ENCODE measurements at places on chromosomes 12 and 14. TPM values are rescaled to one million over a fixed set of nuclear protein-coding genes. Genes with fewer than 3 reads are reported as not detected.

The SMIM41 gene
- 5.7 TPM for total RNA-seq

- no peak for DNase-seq
- peak overlapping the region; percentile 66 for H3K27ac ChIP-seq
- no peaks in the 10 kb centered on the region for H3K36me3 ChIP-seq
- no peak overlapping the region for H3K4me3 ChIP-seq
Measured at GRCh38 chr12:123071857-123072256, 79.0 kb downstream of the PITPNM2 start.

DNA sequence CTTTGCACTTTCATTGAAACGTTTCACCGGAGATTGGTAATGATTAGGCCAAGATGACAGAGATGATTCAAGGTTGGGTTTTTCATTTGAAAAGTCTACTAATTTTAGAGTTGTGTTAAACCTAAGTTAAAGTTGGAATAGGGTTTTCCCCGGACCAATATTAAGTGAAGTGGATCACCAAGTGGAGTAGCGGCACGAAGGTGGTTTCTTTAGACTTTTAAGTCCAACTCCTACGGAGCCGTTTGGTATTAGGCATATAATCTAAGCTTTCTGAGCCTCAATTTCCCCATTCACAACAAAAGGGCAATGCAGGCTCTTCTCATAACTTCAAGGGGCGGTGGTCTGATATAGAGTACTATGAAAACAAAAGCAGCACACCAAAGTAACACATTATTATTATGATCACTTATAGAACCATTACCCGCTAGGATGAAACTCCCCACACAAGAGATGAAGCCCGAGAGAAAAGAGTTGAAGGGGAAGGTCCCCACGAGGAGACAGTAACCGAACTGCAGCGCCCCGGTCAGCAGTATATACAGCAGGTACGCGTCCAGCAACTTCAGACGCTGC lies 413 bp downstream of the DAD1 start:
- H3K4me3 ChIP-seq, result peak overlapping the region; percentile 71
- peak overlapping the region; percentile 89 for H3K27ac ChIP-seq

DNA sequence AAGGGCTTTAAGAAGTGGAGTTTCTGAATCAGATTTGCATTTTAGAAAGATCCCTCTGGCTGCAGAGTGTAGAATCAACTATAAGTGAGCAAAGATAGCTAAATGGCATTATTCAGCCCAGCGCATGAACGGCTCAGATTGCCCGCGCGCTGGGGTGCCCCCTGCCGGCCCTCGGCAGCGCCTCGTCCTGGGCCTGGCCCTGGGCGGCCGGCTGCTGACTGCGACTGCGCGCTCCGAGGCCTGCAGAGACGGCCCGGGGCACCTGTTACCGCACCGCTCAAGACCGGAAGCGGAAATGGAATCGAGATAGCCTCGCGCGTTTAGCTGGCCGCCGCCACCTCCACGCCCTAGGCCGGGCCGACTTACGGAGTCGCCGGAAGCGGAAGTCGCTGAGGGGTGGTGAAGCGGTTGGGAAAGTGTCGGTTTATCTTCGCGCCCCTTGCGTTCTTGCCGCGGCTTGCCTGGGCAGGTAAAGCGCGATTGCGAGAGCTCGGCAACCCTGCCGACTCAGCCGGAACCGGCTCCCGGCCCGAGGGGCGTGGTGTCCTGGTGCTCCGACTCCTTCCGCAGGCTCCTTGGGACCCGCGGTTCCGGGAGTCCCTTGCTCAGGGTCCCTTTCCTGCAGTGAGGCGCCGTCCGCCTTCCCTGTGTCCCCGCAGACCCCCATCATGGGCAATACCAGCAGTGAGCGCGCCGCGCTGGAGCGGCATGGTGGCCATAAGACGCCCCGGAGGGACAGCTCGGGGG lies at the start of gene PRKAB1:
Gene PRKAB1, plus strand, starts transcription at position 557 of the 747 bp plus-strand sequence. Its CDS starts 112 bp downstream, at position 669.
- no peaks in the 10 kb centered on the region for H3K27me3 ChIP-seq
- H3K27ac ChIP-seq, result peak within 1 kb of the TSS; percentile 94
- H3K4me1 ChIP-seq, result no peaks in the 10 kb centered on the region
- peaks cover 3% of the 10 kb centered on the region for H3K36me3 ChIP-seq

DNA sequence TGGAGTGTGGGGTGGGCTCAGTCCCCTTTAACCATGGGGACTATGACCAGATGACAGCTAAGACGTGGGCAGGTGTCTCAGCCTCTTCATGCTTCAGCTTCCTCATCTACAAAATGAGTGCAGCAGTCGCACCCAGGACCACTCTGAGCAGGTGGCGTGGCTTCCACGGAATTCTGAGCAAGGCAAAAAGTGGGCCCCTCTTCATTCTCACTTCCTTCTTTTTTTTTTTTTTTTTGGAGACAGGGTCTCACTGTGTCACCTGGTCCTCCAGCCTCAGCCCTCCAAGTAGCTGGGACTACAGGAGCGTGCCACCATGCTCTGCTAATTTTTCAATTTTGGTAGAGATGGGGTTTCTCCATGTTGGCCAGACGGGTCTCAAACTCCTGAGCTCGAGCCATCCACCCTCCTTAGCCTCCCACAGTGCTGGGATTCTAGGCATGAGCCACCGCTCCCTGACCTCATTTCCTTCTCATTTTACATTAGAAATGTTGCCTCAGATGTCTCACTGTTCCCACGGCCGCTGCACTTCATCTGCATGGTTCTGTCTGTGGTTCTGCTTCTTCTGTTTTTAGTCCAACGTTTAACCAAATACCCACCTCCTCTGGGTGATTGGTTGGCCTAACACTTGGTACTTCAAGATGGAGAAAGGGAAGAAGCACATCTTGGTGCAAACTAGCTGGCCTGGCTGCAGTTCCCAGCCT lies 41.3 kb upstream of the BCL7A start:
- H3K36me3 ChIP-seq, result no peaks in the 10 kb centered on the region
- H3K4me1 ChIP-seq, result no peaks in the 10 kb centered on the region
- H3K4me3 ChIP-seq, result no peak overlapping the region
- no peaks in the 10 kb centered on the region for H3K27me3 ChIP-seq
- DNase-seq, result no peak

DNA sequence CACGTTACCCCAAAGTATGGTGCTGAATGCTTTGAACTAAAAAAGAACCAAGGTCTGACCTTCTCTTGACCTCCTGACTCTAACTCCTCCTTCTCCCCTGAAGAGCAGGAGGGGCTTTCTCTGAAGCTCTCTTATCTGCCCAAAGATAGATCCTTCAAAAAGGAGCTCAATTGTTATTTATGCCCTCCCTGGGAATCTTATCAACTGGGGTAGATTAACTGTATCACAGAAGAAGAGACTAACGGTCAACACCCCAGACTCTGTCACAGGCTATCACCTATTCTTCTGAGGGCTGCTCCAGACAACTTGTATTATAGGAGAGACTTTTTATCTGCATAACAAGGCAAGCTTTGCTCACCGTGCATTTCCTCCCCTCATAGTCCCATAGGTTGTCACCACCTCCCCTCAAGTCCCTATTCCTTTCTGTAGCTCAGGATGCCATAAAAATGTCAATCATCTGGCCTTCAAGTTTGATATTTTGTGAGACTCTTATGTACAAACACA lies 86.6 kb downstream of the PAPLN start:
- H3K4me1 ChIP-seq, result peaks cover 9% of the 10 kb centered on the region
- no peaks in the 10 kb centered on the region for H3K27me3 ChIP-seq
- H3K27ac ChIP-seq, result no peak overlapping the region
- H3K36me3 ChIP-seq, result no peaks in the 10 kb centered on the region
- H3K4me3 ChIP-seq, result no peak overlapping the region
- DNase-seq, result no peak
